Esophagus (tissue), 2 donors: ENCODE measurements at places on chromosomes 11 and 22. TPM values are rescaled to one million over a fixed set of nuclear protein-coding genes. Genes with fewer than 3 reads are reported as not detected.

The CRYBA4 gene
- not detected for polyA plus RNA-seq

The TEX54 gene
- not detected for polyA plus RNA-seq

The PKP3 gene
- 332 TPM for polyA plus RNA-seq

The OR5A1 gene
- polyA plus RNA-seq: not detected

The ZBTB44 gene
- 7.2 TPM for polyA plus RNA-seq

The PLEKHB1 gene
- 1.1 TPM for polyA plus RNA-seq

The TSPO gene
- 660 TPM for polyA plus RNA-seq

The MOV10L1 gene
- polyA plus RNA-seq: 0.22 TPM

The UCP3 gene
- 0.41 TPM for polyA plus RNA-seq

The TMEM132A gene
- 37.4 TPM for polyA plus RNA-seq

The OR52I2 gene
- not detected for polyA plus RNA-seq

The CNTF gene
- polyA plus RNA-seq: 0.28 TPM
